ENCODE measurements at places on chromosomes 7 and 10.

DNA sequence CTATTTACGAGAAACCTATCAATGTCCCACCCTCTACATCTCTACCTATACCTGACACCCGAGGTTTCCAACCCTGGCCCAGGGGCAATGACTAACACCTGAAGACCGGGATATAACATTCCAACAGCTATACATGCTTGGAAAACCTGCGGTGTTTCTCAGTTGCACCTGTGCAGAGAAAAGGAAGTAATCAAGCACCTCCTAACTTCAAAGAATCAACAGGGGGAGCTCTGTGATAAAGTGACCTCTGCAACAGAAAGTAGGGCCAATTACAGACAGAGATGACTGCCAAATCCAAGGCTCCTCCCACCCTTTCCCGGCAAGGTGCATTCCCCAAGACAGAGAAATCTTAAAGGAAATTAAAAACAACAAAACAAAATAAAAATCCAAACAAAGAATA, 41.3 kb downstream of the CCDC6 start:
- no peak for DNase-seq

- no peak for DNase-seq
Observed at GRCh38 chr10:118922226-118922625, 107.3 kb upstream of the NANOS1 start.

DNA sequence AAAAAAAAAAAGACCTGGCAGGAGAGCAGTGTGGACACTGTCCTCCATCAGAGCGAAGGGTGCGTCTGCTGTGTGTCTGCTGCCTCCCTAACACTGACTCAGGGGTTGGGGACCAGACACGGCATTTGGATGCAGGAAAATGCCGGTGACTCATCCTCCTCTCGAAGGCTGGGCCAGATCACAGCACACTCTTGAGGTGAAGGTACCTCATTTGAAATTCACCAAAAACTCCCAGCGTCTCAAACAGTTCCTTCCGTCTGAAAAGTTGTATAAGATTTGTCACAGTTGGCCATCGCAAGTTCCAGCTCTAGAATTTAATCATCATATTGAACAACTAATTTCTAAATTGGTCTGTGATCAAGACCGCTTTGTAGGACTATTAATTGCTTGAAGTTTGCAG, 118.1 kb upstream of the LYZL2 start:
- no peak for DNase-seq

- no peak for DNase-seq
Observed at GRCh38 chr10:34237898-34238455, 577.1 kb downstream of the PARD3 start.

- DNase-seq, result peak; percentile 63
Observed at GRCh38 chr7:155763122-155763521, 49.1 kb downstream of the SHH start.

- no peak for DNase-seq
Observed at GRCh38 chr10:99449023-99449422, 18.6 kb upstream of the GOT1 start.

DNA sequence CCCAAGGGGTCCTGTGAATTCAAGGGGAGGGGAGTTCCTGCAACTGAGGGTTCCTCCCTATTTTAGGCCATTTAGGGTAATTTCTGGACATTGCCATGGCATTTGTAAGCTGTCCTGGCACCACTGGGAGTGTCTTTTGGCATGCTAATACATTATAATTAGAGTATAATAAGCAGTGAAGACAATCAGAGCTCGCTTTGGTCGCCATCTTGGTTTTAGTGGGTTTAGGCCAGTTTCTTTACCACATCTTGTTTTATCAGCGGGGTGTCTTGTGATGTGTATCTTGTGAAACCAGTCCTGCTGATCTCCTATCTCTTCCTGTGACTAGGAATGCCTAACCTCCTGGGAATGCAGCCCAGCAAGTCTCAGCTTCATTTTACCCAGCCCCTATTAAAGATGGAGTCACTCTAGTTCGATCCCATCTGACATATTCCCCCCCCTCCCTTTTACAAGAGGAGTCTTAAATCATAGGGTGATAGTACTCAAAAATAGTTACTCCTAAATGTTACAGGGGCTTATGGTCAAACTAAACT, 43.2 kb downstream of the SVOPL start:
- no peak for DNase-seq

- DNase-seq, result no peak
Observed at GRCh38 chr10:43906490-43906889, 257.8 kb upstream of the ZNF32 start.

GRCh38 chr10:9081961-9082360, 1027.5 kb downstream of the GATA3 start:
- no peak for DNase-seq

- no peak for DNase-seq
Observed at GRCh38 chr10:5776881-5777197, 36.4 kb downstream of the GDI2 start.

DNA sequence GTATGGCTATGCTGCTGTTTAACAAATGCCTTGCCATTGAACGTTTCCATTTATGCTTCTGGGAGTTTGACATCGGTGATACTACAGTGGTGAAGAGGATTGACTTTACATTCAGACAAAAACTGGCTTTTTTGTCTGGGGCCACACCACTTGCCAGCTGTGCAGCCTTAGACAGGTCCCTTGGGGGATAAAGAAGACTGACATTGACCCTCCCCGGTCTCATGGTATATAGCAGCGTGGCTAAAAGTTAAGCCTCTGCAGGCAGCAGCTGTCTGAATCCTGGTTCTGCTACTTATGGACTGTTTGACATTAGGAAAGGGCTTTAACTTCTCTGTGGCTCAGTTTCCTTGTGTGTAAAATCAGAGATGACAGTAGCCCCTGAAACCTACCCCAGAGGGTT, 42.0 kb upstream of the PTF1A start:
- DNase-seq, result no peak
